Prostate gland (tissue), 2 donors: ENCODE measurements at places on chromosomes 11 and 22.

- H3K36me3 ChIP-seq = no peaks in the 10 kb centered on the region
- no peak overlapping the region for H3K4me3 ChIP-seq
- H3K27me3 ChIP-seq = no peaks in the 10 kb centered on the region
Measured at GRCh38 chr22:38831166-38831945, 12.5 kb downstream of the NPTXR start.

GRCh38 chr22:37126882-37127281 lies 17.4 kb upstream of the TMPRSS6 start:
- H3K27ac ChIP-seq = no peak overlapping the region
- DNase-seq = no peak
- H3K4me1 ChIP-seq = no peaks in the 10 kb centered on the region
- no peaks in the 10 kb centered on the region for H3K36me3 ChIP-seq
- H3K27me3 ChIP-seq = no peaks in the 10 kb centered on the region

- no peak for DNase-seq
- no peak overlapping the region for H3K27ac ChIP-seq
- no peaks in the 10 kb centered on the region for H3K4me1 ChIP-seq
- no peaks in the 10 kb centered on the region for H3K36me3 ChIP-seq
- H3K27me3 ChIP-seq = no peaks in the 10 kb centered on the region
- no peak overlapping the region for H3K4me3 ChIP-seq
Measured at GRCh38 chr11:19905280-19905853, 192.7 kb downstream of the NAV2 start.

- no peak for DNase-seq
- H3K36me3 ChIP-seq = peaks cover 9% of the 10 kb centered on the region
- H3K27me3 ChIP-seq = no peaks in the 10 kb centered on the region
Measured at GRCh38 chr11:65498042-65498726, 661 bp upstream of the MALAT1 start.

DNA sequence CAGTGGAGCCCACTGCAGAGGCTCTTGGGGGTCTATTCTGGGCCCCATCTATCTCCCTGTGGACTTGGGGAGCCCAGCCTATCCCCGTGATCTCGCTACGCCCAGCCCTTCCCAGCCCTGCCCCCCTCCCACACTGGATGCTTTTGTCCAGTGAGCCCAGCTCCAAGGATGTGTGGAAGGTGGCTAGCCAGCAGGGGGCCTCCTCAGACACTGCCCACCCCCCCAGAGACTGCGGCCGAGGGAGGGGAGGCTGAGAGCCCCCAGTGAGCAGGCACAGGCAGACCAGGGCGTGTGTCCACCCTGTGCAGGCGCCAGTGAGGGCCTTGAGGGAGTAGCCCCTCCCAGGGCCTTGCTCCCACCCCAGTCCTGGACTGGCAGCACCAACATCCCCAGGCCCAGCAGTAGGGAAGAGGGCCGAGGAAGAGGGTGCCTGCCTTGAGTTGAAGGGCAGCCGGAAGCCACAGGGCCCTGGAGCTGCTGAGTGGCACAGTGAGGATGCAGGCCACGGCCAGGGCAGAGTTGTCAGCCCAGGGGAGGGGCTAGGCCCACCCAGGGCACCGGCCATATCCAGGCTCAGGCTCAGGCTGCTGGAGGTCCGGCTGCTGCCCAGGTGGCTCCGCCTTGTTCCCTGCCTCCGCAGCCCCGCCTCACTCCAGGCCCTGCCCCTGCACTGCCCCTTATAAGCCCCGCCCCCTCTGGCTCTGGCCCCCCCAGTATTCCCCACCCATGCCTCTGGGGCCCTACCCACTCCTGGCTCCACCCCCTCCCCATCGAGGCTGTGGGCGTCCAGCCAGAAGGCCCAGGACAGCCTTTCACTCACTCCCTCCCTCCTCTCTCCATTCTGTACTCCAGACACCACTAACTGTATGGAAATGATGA lies 28.0 kb downstream of the MOB2 start:
- peak overlapping the region; percentile 80 for H3K27ac ChIP-seq
- no peak overlapping the region for H3K4me3 ChIP-seq
- H3K36me3 ChIP-seq = no peaks in the 10 kb centered on the region
- H3K27me3 ChIP-seq = no peaks in the 10 kb centered on the region
- DNase-seq = peak; percentile 59

DNA sequence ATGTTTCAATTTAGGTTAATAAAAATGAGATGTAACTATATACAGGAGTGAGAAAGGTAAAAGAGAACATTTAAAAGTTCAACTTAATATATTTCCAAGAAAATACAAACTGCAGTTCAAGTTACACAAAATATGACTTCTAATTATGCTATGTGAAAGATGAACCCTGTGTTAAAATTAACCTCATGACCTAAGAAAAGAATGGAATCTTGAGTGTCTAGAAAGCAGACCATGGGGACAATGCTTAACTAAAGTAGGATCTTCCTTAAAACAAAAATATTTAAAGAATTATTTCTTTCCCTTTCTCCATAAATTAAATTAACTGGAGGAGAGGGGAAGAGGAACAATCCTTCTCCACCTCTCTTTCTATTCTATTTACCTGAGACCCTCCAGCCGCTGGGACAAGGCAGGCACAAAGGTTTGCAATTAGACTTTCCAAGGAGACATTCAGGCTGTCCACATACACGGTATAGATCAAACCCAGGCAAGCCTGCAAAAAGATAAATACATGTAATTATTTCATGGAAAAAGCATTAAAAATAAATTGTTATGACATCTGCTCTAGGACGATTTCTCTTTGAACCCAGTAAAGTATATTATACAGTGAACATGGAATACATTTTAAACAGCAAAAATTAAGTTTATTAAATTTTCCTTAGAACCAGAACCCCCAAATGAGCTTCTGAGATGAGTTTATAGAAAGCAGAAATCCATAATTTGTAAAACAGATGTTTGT lies 264.5 kb downstream of the SBF2 start:
- H3K36me3 ChIP-seq = no peaks in the 10 kb centered on the region
- DNase-seq = no peak
- no peak overlapping the region for H3K4me3 ChIP-seq
- no peak overlapping the region for H3K27ac ChIP-seq
- H3K4me1 ChIP-seq = no peaks in the 10 kb centered on the region

GRCh38 chr11:133081730-133082452 lies 450.4 kb downstream of the OPCML start:
- H3K27me3 ChIP-seq = peaks cover 13% of the 10 kb centered on the region
- no peaks in the 10 kb centered on the region for H3K36me3 ChIP-seq
- no peaks in the 10 kb centered on the region for H3K4me1 ChIP-seq
- no peak overlapping the region for H3K4me3 ChIP-seq
- no peak overlapping the region for H3K27ac ChIP-seq

GRCh38 chr11:4482445-4482844 lies at the start of gene OR52K1:
Gene OR52K1, plus strand, starts transcription at chr11:4482646. Its CDS starts 6,255 bp downstream, at chr11:4488901.
- H3K4me3 ChIP-seq = no peak within 1 kb of the TSS
- DNase-seq = no peak
- H3K4me1 ChIP-seq = no peaks in the 10 kb centered on the region
- no peaks in the 10 kb centered on the region for H3K27me3 ChIP-seq
- no peaks in the 10 kb centered on the region for H3K36me3 ChIP-seq
- no peak within 1 kb of the TSS for H3K27ac ChIP-seq

DNA sequence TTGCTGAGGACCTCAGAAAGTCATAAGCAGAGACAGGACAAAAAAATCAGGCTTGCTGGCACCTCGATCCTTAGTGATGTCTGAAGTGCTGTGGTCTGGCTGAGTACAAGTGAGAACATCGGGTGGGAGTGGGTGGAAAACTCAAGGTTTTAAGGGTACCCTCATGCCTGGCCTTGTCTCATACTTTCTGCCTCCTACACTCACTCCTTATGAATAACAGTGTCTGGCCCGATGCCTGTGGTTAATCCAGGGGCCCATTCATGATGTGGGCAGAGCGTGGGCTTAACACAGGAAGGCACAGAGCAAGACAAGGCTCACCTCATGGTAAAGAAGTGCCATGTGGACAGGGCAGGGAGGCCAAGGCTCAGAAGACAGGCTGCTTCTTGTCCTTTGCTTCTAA lies 11.0 kb upstream of the UCP3 start:
- no peak overlapping the region for H3K27ac ChIP-seq
- no peaks in the 10 kb centered on the region for H3K4me1 ChIP-seq
- no peaks in the 10 kb centered on the region for H3K27me3 ChIP-seq

- H3K27me3 ChIP-seq = no peaks in the 10 kb centered on the region
- no peaks in the 10 kb centered on the region for H3K4me1 ChIP-seq
- H3K4me3 ChIP-seq = no peak overlapping the region
- DNase-seq = no peak
- H3K27ac ChIP-seq = no peak overlapping the region
Measured at GRCh38 chr22:36885474-36885873, 24.7 kb downstream of the NCF4 start.

DNA sequence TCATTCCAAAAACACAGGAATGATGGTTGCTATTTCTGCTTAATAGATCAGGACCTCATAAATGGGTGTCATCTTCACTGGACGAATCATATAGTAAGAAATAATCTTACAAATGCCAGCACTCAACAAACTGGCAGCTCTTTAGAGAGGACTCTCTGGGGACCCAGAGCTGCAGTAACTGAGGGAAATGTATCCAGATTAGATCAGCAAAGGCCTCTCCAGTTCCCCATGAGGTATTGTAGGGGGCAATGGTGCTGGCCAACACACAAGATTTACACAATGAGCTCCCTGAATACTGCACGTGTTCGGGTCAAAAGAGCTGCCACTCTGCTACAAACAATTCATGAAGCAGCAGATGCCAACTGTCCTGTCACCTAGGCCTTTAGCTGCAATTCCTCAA lies 110.2 kb downstream of the RBFOX2 start:
- H3K36me3 ChIP-seq = no peaks in the 10 kb centered on the region
- H3K4me3 ChIP-seq = no peak overlapping the region
- H3K27me3 ChIP-seq = no peaks in the 10 kb centered on the region
- H3K27ac ChIP-seq = no peak overlapping the region
- peaks cover 23% of the 10 kb centered on the region for H3K4me1 ChIP-seq
- DNase-seq = no peak

- H3K27me3 ChIP-seq = no peaks in the 10 kb centered on the region
- no peak overlapping the region for H3K4me3 ChIP-seq
- H3K4me1 ChIP-seq = no peaks in the 10 kb centered on the region
Measured at GRCh38 chr11:1163911-1164735, 6.4 kb downstream of the MUC5AC start.

GRCh38 chr22:19108807-19109197 lies 13.4 kb downstream of the DGCR2 start:
- H3K27me3 ChIP-seq = no peaks in the 10 kb centered on the region
- peak overlapping the region; percentile 38 for H3K27ac ChIP-seq
- no peaks in the 10 kb centered on the region for H3K36me3 ChIP-seq
- peaks cover 11% of the 10 kb centered on the region for H3K4me1 ChIP-seq
- no peak for DNase-seq

DNA sequence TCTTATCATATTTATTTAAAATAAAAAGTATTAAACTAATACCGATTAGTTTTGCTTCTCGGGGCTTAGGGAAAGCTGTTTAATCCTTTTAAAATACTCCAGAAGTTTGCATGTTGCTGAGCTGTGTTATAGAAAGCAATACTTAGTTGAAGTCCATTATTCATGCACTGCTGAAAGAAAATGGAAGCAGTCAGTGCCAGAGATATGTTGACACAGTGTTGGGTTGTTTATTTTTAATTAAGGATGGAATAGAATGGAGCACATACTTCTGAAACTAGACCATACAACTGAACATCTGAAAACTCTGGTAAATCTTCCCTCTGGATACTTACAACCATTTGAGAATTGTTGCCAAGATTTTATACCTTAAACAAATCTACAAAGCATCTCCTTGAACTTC lies 282.7 kb upstream of the CCDC179 start:
- no peak overlapping the region for H3K27ac ChIP-seq
- H3K4me1 ChIP-seq = no peaks in the 10 kb centered on the region
- no peaks in the 10 kb centered on the region for H3K36me3 ChIP-seq
- no peak overlapping the region for H3K4me3 ChIP-seq
- DNase-seq = no peak
- no peaks in the 10 kb centered on the region for H3K27me3 ChIP-seq

GRCh38 chr22:46593996-46594946 lies 25.9 kb upstream of the GRAMD4 start:
- no peak overlapping the region for H3K27ac ChIP-seq
- no peak for DNase-seq
- H3K27me3 ChIP-seq = no peaks in the 10 kb centered on the region
- no peaks in the 10 kb centered on the region for H3K36me3 ChIP-seq
- H3K4me1 ChIP-seq = peaks cover 5% of the 10 kb centered on the region
- H3K4me3 ChIP-seq = no peak overlapping the region

DNA sequence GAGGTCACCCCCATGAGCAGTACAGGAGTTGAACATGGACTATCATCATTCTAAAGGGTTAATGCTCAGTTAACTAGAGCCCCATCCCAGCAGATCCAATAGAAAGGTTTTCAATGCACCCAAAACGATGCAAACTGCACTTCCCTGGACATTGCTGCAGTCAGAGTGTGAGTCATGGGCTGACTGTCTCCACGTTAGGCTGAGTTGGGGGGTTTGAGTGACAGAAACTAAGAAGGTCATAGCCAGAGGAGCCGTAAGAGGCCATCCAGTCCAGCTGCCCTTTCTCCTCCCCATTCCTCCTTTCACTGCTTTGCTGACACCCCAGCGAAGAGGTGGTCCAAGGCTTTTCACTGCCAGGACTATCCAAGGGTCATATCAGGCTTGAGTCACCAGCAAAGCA lies 10.5 kb upstream of the OR2AT4 start:
- DNase-seq = no peak
- no peak overlapping the region for H3K4me3 ChIP-seq
- no peaks in the 10 kb centered on the region for H3K36me3 ChIP-seq
- no peaks in the 10 kb centered on the region for H3K27me3 ChIP-seq
- H3K27ac ChIP-seq = no peak overlapping the region

GRCh38 chr11:35324981-35325380 lies 94.4 kb downstream of the SLC1A2 start:
- no peak for DNase-seq
- H3K27ac ChIP-seq = no peak overlapping the region
- no peaks in the 10 kb centered on the region for H3K36me3 ChIP-seq
- no peaks in the 10 kb centered on the region for H3K27me3 ChIP-seq

GRCh38 chr11:27618281-27618915 lies 81.9 kb downstream of the BDNF start:
- H3K4me3 ChIP-seq = no peak overlapping the region
- no peaks in the 10 kb centered on the region for H3K4me1 ChIP-seq
- no peaks in the 10 kb centered on the region for H3K36me3 ChIP-seq
- H3K27ac ChIP-seq = no peak overlapping the region
- no peaks in the 10 kb centered on the region for H3K27me3 ChIP-seq
- DNase-seq = no peak

DNA sequence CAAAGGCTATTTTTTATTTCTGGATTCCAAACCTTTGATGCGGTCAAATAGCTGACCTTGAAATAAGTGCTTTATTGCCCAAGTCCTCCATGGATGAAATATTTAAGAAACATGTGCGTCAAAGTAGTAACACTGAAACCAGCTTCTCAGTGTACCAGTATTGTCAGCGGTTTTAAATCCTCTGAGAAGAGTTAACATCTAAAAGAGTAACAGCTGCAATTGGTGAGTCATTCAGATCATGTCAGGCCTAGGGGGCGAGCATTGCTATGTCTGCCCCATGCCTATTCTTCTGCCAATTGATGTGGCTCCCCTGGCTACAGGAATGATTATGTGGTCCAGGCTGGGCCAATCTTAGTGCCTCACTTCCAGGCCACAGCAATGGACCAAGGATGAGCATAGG lies 263.3 kb upstream of the SORL1-AS1 start:
- no peak overlapping the region for H3K27ac ChIP-seq
- DNase-seq = no peak
- H3K36me3 ChIP-seq = no peaks in the 10 kb centered on the region
- no peaks in the 10 kb centered on the region for H3K4me1 ChIP-seq
